ENCODE measurements at places on chromosomes 2 and 18.

GRCh38 chr2:179528576-179529069 is 264.0 kb upstream of the SESTD1 start:
- no peak for DNase-seq

DNA sequence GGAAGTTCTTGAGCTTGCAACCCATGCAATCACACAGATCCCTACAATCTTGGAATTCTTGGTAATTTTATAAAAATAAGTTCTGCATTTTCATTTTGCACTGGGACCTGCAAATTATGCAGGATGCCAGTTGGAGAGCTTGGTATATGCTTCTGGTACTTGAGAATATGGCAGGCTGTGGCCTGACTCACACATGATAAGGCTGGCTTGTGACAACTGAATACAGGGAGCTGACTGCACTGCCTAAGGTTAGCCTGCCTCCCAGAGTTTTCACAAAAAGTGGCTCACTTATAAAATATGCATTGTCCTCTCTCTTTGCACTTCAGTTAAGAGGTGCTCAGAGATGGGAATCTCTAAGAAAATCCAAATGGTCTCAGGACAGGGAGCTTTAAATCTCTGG is 265.5 kb upstream of the KCNJ3 start:
- no peak for DNase-seq

DNA sequence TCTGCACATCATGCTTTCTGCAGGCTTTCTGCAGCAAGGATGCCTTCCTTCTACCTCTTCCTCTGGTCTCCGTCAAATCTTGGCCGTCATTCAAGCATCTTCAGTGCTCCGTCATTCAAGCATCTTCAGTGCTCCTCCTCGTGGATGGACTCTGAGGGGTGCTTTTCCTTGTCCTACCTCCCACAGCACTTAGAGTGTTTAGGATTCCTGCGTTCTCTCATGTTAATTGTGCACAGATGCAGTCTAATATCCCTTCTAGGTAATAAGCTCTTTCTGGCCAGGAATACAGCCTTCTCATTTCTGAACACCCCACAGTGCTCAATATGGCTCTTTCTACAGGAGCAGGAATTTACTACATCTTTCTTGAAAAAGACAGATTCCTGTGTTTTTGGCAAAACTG is 59.8 kb downstream of the ZNF236 start:
- no peak for DNase-seq

DNA sequence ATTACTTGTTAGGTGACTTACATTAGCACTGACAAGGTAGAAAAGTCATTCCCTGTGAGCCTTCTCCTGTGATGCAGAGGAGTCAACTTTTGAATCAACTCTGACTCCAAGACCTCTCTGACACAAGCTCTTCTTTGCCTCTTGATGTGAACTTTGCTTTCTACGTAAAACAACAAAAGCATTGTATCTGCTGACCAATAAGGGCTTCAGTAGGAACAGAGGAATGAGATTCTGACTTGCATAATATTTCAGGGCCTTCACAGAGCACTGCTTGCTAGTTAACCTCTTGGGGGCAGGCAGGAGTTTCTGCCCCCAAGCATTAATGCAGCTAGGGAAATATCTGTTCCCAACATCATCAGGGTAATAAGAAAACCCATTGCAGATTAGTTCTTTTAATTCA is 791.5 kb downstream of the BCL11A start:
- no peak for DNase-seq

DNA sequence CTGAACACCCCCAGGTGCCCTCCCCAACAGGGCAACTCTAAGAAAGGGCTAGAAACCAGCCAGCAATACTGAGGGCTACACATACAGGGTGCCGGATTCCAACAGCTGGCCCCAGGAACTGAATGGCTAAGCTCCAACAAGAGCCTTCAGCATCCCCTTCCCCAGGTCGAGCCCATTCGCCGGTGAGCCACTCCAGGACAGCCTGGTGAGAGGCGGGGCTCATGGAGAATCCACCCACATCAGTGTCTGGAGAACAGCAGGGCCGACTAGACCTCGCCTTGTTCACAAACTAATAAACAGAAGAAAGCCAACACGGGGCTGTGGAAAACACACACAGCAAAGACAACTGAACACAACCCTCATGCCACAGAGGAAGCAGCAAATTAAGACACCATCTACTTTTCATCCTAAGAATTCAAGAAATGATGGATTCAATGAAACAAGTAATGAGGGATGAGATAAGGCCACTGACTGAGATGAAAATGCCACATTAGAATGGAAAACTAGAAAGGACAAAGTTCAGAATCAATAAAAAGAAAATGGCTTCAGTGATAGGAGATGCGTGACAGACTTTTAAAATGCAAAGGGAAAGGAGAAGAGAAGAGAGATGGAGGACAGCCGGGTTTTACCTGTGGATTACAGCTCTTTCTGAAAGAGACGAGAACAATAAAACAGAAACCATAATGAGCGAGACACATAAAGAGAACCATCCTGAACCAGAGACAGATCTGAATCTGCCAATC is 8.2 kb downstream of the PER2 start:
- DNase-seq = no peak

- DNase-seq = no peak
These were observed 49.2 kb downstream of the CYB5A start for GRCh38 chr18:74242438-74243096.

- DNase-seq = no peak
These were observed 23.4 kb downstream of the SH2D6 start for GRCh38 chr2:85441864-85442263.

GRCh38 chr2:237217995-237218616 is 132.4 kb downstream of the COPS8 start:
- no peak for DNase-seq

DNA sequence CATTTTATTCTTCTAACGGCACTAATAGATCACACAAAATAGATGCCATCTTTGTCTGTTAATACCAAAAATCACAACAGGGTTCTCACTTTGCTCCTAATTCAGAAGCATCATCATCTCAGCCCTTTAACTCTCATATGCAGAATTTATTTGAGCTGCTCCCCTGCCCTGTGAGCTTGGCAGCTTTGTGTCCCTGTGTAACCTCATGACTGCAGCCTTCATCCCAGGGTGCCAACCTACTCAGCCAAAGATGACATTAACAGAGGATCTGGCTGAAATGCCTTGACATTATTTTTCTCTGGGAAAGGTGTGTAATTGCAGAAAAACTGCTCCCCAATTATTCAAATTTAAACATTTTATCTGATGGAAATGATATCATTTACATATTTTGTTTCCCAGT is 319.4 kb downstream of the NRXN1 start:
- no peak for DNase-seq

- no peak for DNase-seq
These were observed 314.2 kb upstream of the MYT1L start for GRCh38 chr2:2645162-2645855.

GRCh38 chr18:42038936-42039335 is 83.9 kb downstream of the PIK3C3 start:
- DNase-seq = no peak

GRCh38 chr2:189178054-189178453 is 1.5 kb downstream of the COL5A2 start:
- DNase-seq = no peak

DNA sequence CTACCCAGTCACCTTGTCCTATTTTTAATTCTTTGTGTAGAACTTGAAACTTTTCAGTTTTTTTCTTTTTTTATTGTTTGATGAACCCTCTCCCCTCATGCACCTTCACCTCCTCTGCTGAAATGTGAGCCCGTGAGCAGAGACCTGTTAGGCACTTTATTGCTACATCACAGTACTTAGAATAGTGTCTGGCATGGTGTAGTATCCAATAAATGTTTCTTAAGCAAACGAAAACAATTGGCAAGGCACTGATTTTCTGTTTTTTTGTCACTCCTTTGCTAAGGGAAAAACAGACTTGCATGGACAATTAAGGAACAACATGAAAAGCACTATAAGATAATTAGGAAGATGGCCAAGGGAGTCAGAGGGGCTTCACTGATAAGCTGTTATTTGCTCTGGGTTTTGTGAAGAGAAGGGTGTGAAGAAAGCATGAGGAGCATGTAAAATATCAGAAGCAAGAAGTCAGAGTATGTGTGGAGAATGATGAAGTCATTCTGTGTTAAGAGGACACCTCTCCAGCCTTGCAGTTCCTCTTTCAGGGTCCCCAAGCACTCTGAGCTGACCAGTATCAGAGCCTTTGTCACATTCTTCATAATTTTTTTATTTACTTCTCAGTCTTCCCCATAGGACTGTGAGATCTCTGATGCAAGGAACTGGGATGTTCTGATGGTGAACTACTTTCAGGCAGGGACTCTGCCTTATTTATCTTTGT is 99.7 kb upstream of the CAVIN2 start:
- DNase-seq = peak; percentile 25

- no peak for DNase-seq
These were observed 3.9 kb downstream of the NCK2 start for GRCh38 chr2:105748566-105748965.

GRCh38 chr2:239360421-239361310 is 40.2 kb downstream of the HDAC4 start:
- no peak for DNase-seq

DNA sequence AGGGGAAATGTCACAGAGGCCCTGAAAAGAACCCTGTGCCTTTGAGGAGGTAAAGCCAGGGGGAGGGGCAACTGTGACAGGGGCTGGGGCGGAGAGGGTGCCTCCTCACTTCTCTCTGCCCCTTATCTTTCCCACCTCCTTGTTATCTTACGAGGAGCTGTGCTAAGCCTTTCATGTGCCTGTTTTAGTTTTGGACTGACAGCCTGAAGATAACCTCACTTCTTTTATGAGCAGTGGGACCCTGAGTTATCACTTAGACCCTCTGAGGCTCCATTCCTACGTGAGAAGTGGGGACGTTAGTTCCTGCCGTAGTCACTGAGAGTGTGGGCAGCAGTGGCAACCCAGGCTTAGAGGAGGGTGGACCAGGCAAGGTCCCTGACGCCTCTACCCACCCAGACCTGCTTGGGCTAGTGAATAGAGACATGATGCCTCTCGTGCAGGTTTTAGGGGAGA is 39.5 kb upstream of the LBH start:
- peak; percentile 68 for DNase-seq

DNA sequence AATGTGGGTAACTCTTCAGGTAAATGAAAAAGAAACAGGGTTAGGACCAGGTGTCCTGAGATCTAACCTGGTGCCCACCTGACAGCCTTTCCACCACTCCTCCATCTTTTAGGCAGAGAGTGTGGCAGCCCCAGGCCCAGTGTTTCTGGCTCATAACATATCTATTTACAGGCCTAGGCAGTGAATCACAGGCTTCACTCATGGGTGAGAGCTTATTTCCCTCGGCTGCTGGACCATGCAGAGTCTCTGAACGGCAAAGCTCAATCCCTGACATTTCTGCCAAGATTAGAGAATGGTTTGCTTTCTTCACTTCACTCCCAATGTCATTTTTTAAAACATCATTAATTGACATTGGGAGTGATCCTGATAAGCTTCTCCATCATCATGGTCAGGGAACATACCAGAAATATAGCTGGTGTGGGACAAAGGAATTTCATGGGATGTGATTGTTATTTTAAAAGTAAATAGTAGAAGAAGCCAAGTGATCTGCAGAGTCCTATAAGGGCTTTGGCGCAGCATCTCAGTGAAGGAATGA is 323.9 kb downstream of the SETBP1 start:
- no peak for DNase-seq

DNA sequence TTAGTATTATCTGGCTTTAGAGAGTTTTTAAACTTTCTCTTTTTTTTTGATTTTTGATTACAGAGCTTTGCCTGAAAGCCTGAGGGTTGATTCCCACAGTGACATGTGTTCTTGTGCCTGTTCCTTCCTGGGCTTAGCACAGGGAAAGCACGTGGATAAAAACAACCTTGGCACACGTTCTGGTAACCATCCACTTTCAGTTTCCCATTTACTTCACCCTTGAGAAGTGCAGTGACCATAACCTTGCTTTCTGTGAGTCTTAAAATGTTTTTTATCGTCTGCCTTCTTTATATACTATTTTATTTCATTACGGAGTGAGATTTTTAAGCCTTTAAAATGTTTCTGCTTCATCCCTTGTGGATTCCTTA is 11.5 kb downstream of the CD226 start:
- DNase-seq = no peak

DNA sequence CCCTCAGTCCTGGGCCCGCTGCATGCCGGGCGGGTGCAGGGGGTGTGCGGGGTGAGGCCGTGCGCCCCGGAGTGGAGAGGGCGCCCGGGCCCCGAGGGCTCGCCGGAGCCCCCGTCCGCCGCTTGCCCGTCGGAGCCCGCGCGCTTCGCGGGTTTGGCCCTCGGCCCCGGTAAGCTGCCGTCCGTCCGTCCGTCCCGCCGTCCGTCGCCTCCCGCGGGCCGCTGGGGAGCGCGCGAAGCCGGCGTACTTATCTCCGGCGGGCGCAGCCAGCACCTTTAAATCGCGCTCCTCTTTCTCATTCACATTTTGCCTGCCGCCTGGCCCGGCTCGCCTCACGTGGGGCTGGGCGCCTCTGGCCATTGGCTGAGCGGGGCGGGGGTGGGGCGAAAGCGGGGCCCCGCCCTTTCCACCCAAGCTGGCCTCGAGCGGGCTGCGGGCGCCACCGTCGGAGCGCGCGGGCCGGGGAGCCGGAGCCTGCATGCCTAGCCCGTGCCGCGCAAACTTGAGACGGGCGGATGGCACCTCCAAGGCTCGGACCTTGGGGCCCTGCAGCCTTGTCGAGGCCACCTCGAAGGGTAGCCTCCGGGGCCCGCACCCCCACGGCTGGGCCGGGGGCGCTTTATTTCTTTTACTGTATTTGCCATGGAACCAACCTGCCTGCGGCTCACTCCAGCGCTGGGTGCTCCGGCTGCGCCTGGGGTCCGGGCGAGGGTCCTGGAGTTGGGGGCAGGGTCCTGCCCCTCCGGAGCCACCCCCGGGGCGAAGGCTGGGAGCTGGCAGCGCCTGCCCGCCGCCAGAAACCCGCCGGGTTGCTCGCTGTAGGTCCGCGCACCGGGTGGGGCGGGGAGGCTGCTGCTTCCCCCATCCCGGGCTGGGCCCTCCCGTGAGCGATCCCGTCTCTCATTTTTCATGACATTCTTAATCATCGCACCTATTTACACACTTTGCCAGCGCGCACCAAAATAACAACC is at the start of gene GBX2:
Gene GBX2, minus strand, starts transcription at position 277 of the 971 bp plus-strand sequence. CDS start 415 bp downstream, outside the sequence.
- DNase-seq = peak; percentile 53

DNA sequence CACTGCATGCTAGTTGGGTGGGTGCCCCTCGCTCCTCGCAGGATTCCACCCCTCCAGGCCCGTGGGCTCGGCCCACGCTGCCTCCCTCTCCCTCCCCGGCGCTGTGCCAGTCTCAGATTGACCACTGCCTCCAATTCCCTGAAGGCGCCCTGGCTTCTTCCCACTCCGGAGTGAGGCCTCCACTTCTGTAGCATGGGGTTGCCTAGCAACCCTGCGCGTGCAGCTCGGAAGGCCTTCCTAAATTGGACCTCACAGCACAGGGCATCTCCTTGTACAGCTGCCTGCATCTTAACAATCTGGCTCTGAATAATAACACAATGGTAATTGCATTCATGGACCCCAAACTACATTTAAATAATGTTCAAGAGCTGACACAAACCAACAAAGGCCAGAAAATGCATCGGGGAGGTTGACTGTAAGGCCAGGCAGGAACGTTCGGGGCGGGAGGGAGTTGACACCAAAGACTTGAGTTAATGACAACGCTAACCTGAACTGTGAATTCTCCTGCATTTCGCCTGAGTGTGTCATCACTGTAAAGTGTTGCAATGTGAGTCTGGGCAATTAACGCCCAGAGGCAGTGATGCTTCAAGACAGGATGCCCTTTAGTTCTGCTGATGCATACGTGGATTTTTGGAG is 222.9 kb downstream of the ZBTB7C start:
- no peak for DNase-seq

Measured in common myeloid progenitor, CD34-positive (primary cell).